Adrenal gland (tissue), 19 donors: ENCODE measurements at places on chromosomes 5 and 9.
A peak's percentile ranks its signal among the peaks of the same experiment; 100 is the strongest.

GRCh38 chr5:24407466-24407865, 237.3 kb downstream of the CDH10 start:
- DNase-seq = no peak

- DNase-seq = peak; percentile 71
Observed at GRCh38 chr9:95143591-95144561, 173.6 kb downstream of the FANCC start.

DNA sequence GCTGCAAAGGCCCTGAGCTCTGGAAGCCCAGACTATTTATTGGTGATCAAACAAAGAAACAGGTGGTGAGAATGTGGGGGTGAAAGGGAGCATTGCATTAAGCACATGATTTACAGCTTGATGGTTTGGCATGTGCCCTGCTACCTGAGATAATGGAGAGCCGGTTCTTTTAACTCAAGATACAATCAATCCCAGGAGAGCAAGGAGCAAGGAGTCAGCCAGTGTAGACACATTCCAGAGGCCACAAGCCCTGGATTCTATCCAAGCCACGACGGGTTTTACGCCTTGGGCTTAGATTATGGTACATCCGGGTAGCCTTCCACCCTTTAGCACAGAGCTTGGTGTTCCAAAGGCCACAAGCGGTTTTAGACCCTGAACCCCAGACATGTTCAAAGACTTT, 292.2 kb downstream of the CYLC2 start:
- no peak for DNase-seq

DNA sequence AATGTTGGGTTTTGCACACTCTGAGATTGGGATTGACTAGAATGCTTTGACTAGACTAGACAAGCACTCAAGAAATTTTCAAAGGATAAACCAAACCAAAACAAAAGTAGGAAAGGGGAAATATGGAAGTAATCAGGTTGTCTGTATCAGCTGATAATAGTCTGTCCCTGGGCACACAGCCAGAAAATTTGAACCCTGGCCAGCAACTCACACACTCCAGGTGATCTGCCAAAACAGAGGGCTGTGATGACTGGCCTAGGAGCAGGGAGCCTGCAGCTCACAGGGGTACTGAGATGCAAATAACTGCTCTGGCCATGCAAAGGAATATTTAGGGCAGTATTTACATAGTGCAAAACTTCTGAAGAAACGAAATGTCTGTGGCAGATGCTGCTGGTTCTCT, 112.3 kb upstream of the SMIM23 start:
- DNase-seq = no peak

DNA sequence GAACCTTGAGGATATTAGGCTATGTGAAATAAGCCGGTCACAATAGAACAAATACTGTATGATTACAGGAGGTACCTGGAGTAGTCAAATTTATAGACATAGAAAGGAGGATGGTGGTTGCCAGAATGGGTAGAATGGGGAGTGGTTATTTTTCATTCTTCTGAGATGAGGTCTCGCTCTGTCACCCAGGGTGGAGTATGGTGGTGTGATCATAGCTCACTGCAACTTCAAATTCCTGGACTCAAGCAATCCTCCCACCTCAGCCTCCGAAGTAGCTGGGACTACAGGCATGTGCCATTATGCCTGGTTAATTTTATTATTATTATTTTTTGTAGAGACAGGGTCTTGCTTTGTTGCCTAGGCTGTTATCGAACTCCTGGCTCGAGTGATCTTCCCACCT, 27.1 kb downstream of the SH3PXD2B start:
- no peak for DNase-seq

GRCh38 chr5:158875272-158875679, 224.4 kb downstream of the EBF1 start:
- no peak for DNase-seq

DNA sequence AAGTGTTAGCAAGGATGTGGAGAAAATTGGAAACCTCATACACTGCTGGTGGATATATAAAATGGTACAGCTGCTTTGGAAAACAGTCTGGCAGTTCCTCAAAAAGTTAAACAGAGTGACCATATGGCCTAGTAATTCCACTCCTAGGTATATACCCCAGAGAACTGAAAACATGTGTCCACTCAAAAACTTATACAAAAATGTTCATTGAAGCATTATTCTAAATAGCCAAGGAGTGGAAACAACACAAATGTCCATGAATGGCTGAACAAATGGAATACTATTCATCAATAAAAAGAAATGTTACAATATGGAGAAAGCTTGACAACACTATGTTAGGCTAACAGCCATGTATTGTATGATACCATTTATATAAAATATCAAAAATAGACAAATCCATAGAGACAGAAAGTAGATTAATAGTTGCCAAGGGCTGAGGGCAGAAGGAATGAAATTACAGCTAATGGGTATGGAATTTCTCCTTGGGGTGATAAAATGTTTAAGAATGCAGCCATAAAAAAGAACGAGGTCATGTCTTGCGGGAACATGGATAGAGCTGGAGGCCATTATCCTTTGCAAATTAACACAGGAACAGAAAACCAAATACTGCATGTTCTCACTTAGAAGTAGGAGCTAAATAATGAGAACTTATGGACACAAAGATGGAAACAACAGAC, 33.6 kb upstream of the FBP1 start:
- DNase-seq = no peak

DNA sequence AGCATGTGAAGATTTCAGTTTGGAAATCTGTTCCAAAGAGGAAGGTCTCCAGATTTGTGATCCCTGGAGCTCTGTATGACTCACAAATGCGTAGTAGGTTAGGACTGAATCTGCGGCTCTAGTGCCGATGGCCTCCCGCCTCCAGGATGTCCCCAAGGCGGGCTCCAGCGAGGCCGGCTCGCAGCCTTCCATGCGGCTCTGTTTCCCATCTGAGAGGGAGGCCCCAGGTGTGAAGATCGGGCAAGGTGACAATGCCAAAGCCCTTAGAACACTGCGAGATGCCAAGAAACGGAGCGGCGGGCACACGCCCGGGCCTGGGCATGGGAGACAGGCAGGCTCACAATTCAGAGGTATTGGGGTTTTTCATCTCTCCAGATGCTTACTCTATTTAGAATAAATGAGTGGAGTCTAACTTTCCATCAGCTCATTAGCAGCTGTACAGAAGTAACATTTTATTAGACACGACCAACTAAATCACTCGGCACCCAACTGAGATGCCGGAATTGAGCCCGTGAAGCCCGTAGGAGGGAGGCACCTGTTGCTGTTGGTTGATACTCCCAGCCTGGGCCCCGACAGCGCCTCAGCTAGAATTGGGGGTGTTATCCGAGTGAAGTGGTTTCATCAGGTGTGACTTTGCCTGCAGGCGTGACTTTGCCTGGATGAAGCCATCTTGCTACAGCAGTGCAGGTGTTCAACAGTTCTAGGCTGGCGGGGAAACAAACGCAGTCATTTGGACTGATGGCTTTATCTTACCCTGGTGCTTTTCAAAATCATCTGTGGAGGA, 7.4 kb upstream of the MRPS2 start:
- DNase-seq = no peak

DNA sequence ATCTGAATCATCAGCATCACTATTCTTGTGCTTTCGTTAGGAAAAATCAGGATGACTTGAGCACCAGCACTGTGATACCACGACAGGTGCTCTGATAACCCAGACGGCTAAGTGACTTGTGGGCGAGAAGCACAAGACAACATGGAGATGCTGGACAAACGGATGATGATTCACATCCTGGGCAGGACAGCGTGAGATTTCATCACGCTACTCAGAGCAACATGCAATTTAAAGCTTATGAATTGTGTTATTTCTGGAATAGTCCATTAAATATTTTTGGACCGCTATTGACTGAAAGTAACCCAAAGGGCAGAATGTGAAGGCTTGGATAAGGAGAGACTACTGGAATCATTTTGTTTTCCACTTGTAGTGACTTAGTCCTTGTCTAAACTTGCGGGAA, 114.8 kb upstream of the DAPK1 start:
- DNase-seq = peak; percentile 54

- DNase-seq = no peak
Observed at GRCh38 chr5:103489307-103489706, 73.3 kb downstream of the NUDT12 start.

DNA sequence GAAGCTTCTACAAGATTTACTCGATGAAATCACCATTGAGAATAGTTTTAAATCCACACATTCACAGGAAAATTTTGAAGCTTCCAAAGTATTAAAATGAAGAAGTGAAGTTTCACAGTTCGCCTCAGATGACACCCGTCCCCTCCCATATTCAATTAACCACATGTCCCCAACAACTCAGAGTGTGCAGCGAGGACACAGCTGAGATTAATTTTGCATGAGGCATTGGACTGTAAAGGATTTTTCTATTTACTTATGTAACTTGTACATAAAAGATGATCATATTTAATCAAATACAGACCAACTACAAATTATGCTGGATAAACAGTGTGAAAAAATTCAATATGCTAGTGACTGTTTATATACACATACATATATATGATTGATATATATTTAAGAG, 84.7 kb upstream of the OLFM1 start:
- DNase-seq = no peak

DNA sequence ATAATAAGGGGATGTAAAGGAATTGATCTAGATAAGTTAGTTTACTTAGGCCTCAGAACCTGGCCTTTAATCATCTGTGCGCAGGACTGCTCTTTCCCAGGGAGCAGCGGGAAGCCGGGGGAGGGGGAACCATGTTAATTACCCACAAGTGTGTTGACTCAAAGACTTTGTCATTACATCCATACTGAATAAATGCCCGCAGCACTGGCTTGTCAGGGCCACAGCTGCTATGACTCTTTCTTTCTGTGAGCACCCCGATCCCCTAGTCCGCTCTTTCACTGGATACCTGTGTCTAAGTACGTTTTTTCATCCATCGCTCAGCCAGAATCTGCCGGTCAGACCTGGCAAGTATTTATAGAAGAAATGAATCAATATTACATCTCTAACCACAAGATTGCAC, 249.3 kb upstream of the DMRT1 start:
- DNase-seq = no peak

- DNase-seq = no peak
Observed at GRCh38 chr5:177409043-177409801, at the start of gene F12. Gene F12, minus strand, starts transcription at chr5:177409564. Its CDS starts 37 bp downstream, at chr5:177409527.

- DNase-seq = no peak
Observed at GRCh38 chr5:107408564-107408963, 262.2 kb downstream of the EFNA5 start.
